ENCODE measurements at places on chromosomes 3 and 15.

DNA sequence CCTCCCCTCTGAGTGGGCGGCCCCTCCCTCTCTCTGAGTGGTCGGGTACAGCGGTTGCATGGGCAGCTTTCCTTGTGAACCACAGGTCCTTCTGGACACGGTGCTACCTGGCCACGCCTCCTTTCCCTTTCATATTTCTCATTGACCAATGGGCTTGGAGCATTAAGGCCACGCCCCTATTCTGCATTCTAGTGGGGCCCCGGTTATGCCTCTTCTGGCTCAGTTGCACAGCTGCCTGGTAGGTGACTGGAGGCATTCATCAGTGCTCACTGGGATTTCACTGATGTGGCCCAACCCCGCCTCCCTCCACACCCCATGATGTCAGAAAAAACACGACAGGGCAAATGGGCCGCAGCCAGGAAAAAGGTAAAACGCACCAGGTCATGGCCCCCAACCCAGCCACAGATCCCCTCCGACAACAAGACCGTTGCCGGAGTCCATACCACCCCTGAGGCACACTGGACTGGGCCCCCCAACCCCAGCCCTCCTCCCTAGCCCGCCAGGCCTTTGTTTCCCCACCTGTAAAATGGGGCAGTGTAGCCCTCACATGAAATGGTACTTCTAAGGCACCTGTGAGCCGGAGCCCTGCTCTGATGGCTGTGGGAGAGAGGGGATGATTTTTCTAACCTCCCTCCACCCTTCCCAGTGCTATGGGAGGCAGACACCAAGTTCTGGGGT lies 26.3 kb downstream of the NGRN start:
- DNase-seq, result no peak

GRCh38 chr3:161766331-161766730 lies 269.7 kb downstream of the OTOL1 start:
- no peak for DNase-seq

GRCh38 chr3:123186695-123187094 lies 15.0 kb upstream of the SEC22A start:
- DNase-seq, result no peak

DNA sequence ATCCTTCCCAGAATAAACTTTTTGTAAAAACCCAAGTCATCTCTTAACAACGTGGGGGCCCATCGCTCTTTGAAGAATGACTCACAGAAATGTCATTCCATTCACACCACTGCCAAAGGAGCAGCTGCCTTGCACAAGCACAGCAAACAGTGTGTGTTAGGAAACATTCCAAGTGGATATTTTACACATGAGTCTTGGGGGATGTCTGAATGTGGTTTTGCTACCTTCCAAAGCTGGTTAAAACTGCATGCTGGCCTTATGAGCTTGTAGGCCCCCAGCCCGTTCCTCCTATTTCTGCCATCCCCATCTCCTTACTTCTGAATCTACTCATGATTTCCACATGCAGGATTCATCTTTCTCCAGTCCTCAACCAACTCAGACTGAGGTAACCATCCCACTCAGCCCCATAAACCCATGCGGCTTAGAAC lies 130.8 kb downstream of the CPNE4 start:
- DNase-seq, result no peak

GRCh38 chr15:40358471-40359353 lies 693 bp downstream of the DISP2 start:
- DNase-seq, result peak; percentile 30

DNA sequence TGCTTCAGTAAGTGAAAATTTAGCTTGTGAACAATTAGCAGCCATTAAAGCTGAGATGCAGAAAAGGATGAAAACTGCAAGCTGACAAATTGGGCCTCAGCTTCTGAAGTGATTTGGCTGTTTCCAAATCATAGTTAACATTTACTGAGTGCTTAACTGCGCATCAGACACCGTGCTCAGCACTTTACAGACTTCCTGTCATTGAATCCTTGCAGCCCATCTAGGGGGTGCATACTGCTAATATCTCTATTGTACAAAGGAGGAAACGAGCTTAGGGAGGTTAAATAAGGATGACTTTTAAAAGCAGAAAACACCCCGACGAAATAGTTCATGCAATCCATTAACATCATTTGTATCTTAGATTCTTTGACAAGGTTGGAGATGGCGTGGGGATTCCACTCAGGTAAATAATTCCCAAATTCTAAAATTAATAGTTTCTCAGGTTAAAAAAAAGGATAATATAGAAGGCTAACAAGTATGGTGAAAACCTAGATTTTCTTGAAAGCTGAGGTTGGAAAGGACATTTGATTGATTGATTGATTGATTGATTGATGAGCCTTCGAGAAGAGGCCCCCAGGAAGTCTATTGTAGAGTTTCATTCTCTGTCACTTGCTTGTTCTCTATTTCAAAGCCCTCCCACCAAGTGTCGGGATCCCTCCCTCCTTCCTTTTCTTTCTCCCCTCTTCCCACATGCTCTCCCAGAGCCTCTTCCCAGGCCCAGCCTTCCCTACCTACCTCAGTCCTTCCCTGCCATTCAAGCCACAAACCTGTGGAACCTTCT lies 23.5 kb upstream of the EPHB3 start:
- DNase-seq, result no peak

- DNase-seq, result no peak
These were observed 104.8 kb downstream of the ETFA start for GRCh38 chr15:76206325-76206976.

GRCh38 chr15:76577879-76578512 lies 241.4 kb downstream of the ISL2 start:
- no peak for DNase-seq

DNA sequence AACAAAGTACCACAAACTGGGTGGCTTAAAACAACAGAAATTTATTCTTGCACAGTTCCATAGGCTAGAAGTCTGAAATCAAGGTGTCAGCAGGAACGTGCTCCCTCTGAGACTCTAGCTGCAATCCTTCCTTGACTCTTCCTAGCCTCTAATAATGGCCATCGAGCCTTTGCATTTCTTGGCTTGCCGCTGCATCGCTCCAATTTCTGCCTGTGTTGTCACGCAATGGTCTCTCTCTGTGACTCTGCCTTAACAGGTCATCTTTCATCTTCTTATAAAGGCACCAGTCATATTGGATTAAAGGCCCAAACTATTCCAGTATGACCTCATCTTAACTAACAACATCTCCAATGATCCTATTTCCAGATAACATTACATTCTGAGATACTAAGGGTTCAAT lies 61.0 kb upstream of the FNDC3B start:
- no peak for DNase-seq

GRCh38 chr3:46097691-46098241 lies 70.5 kb upstream of the XCR1 start:
- DNase-seq, result peak; percentile 1

DNA sequence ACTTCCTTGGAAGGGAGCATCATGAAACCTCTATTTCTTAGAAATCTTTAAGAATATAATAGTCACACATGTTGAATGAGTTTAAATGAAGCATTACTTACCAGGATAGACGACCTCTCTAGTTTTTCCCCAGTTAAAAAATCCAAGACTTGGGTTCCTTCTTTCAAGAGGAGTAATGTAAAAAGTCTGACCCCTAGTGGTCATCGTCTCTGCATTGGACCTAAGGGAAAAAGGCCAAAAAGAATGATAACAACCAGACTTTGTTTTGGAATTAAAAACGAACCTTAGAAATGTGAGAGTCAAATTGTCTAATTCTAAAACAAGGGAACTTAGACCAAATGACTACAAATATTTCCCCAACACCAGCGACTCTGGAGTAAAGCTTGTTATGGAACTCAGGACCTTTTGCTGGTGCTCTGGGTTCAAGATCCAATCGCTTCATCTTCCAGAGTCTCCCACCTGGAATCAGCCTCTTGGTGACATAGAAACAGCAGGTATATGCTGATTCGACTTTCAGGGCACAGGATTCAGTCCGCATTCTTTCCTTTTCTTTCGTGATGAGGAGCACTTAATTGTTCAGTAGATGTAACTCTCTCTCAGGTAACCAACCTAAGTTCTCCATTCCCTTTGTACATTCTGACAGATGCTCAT lies 214.8 kb upstream of the TPRG1 start:
- no peak for DNase-seq

- no peak for DNase-seq
These were observed 231.1 kb downstream of the CTNNB1 start for GRCh38 chr3:41430391-41430790.

GRCh38 chr3:15331606-15332404 lies 581 bp downstream of the SH3BP5 start:
- peak; percentile 52 for DNase-seq

DNA sequence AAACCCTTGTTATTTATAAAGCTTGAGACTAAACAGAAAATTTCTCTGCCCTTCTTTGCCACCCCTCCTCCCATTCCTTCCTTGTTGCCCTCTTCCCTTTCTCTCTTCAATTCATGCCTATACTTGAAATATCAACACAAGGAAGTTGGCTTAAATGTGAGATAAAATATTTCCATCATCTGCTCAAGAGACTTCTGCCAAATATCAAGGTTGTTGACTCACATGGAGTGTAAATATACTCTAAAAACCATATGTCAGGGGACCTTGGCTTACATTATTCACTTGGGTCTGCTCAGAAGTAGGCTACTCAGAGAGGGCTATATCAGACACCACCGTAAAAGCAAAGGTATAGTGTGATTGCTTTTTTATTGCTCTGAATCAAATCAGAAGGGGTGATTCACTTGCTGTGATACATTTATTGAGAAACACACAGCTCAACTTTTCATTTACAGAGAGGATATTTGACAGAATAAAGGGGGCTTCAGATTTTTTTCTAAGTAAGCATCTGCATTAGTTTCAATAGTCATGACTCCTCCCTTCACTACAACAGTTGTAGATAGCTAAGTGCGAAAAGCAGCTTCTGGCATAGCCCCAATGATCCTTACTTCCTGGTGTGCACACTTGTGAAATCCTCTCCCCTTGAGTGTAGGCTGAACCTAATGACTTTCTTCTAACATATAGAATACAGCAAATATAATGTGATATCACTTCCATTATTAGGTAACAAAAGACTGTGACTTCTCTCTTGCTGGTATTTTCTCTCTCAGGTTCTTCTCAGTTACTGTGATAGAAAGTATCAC lies 386.2 kb downstream of the EFHB start:
- DNase-seq, result no peak

GRCh38 chr3:82676356-82677026 lies 915.0 kb upstream of the GBE1 start:
- no peak for DNase-seq

DNA sequence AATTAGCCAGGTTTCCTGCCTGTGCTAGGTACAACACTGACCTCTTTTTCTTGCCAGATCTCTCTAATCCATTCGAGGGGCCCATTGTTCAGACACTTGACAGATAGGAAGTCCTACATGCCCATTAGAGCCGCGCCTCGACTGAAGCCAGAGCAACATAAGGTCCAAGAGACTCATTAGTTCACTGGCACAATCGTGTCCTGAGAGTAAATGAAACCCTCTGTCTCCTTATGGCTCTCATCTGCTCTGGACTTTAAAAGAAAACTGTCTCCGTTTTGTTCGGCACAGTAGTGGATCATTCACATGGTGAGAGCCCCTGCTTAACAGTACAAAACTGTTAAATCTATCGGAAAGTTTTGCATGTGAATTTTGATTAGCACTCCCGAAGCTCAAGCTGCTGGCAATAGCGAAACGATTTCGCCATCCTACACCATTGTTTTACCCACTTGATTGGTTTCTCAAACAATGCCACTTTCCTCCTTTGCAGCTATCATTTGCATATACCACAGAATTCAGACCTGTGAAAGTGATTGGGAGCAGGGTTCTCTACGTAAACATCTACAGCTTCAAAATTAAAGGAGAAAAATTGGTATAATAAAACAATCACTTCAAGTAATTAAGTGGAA lies 19.0 kb upstream of the C15orf61 start:
- no peak for DNase-seq

DNA sequence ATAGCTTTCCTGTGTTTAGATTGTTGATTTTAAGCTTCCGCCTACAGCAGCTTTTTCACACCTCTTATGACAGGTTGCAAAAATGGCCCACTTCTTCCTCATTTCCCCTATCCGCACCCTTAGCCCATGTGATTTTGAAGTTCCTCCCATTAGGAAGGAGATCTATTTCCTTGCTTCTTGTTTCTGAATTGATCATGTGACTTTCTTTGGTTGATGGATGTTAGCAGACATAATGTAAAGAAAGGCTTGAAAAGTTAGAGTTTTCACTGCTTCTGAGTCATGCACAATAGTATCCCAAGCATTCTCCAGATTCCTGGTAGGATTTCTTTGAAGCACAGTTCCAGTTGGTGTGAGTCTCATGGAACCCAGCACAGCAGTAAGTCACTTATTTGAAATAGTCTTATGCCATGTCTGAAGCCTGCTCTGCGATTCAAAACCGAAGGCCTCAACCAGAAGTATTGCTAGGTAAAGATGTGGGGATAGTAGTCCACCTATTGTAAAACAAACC lies 76.6 kb downstream of the EDEM1 start:
- no peak for DNase-seq

DNA sequence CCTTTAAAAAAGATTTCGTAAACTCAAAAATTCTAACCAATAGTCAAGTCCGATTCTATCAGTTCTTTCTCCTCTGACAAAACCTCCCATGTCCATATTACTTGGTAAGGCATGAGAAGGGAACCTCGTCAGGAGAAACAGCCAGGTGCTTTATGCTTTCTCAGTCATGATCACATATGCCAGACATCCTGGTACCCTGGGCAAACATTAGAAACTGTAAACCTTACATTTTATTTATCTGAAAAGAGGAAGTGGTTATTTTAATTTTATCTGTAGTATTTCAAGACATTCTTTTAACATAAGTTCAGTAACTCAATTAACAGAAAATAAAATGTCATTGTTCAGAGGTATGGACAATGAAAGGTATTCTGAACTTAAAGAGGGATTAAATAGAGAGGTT lies 474.8 kb upstream of the GBE1 start:
- DNase-seq, result no peak

GRCh38 chr15:33959844-33960548 lies 8.3 kb upstream of the CHRM5 start:
- no peak for DNase-seq

DNA sequence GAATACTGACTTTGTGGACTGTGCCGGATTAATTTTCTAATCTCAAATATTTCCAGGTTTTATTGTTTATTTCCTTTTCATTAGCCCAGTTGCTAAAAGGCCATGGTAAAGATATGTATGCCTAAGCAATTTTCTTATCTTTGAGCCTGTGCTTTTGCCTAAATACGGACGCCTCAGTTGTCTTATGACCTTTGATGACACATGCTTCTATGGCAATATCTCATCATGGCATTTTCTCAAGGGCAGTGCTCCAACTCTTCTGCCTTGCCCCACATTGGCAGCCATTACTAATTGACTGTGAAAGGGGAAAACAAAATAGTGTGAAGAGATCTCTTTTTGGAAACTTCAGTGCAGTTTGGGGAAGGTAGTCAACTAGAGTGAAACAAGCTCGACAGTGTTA lies 809.6 kb upstream of the NR2F2 start:
- no peak for DNase-seq

- DNase-seq, result no peak
These were observed 48.8 kb downstream of the EPHA6 start for GRCh38 chr3:96863129-96863740.
